ENCODE measurements at places on chromosomes 3 and 15.

- DNase-seq = no peak
These were observed 17.3 kb downstream of the DENND6A start for GRCh38 chr3:57675530-57675929.

DNA sequence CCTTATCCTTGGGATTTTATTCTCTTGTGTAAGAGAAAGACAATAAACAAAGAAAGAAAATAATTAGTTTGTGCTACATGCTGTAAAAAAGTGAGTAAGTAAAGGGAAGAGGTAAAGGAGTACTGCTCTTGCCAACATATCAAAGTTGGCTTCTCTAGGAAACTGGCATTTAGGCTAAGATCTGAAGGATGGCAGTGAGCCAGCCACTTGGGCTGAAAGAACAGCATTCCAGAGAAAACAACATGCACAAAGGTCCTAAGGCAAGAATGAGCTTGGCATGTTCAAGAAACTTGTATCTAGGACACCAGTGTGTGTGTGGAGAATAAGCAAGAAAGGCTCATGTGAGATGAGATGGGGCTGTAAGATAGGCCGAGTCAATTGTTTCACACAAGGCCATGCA, 245.5 kb upstream of the MANF start:
- no peak for DNase-seq

GRCh38 chr15:78630886-78631633, 9.9 kb downstream of the CHRNB4 start:
- DNase-seq = no peak

DNA sequence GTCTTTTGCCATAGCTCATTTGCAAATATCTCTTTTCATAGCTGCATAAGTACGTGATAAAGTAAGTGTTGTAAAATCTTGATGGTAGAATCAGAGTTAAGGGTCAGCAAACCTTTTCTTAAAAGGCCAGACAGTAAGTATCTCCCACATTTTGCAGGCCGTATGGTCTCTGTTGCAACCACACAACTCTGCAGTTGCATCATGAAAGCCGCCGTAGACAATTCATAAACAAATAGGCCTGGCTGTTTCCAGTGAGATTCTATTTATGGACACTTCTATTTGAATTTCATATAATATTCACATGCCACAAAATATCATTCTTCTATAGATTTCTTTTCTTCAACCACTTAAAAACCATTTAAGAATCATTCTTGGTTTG, 248.5 kb downstream of the TLE3 start:
- DNase-seq = no peak

GRCh38 chr3:57199895-57200297, at the start of gene HESX1:
Gene HESX1, minus strand, starts transcription at chr3:57199978. Its CDS starts 60 bp downstream, at chr3:57199918.
- no peak for DNase-seq

DNA sequence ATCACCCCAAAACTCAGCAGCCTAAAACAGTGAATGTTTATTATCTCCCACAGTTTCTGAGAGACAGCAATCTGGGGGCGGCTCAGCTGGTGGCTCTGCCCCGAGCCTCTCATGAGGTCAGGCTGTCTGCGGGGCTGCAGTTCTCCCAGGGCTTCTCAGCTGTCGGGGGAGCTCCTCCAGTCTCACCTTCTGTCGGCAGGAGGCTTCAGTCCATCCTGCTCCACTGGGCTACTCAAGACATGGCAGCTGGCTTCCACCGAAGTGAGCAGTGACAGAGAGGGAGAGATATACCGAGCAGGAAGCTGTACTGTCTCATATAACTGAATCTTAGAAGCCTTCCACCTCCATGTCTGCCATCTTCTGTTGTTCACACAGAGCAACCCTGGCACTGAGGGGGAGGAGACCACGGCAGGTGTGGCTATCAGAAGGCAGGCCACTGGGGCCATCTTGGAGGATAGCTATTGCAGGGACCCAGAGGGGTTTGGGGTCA, 72.8 kb upstream of the ITGA11 start:
- DNase-seq = no peak

GRCh38 chr3:149586871-149587270, 71.0 kb downstream of the WWTR1 start:
- no peak for DNase-seq

GRCh38 chr3:13012221-13012691, 61.0 kb downstream of the IQSEC1 start:
- no peak for DNase-seq

GRCh38 chr15:45427085-45427484, 48.7 kb upstream of the GATM start:
- DNase-seq = no peak

GRCh38 chr3:126995926-126996512, 13.1 kb downstream of the PLXNA1 start:
- DNase-seq = no peak

DNA sequence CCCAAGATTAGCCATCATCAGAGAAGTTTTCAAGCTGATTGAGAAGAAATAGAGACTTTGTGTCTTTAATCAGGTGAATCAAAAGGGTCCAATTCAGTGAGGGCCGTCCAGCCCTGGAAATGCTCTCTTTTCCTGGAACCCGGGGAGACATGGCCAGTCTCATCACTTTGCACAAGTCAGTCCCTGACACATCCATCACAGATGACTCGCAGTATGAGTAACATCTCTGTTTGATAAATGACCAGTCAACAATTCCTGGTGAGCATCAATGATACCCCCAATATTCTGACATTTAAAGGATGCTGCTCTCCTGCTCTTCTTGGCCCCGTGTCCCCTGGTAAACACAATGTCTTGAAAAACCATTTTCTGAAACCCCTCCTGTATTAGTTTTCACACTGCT, 26.7 kb downstream of the C3orf20 start:
- no peak for DNase-seq

GRCh38 chr3:62942227-62942626, 67.0 kb upstream of the CADPS start:
- DNase-seq = no peak

GRCh38 chr15:31292391-31293015, 34.1 kb upstream of the KLF13 start:
- DNase-seq = no peak

- DNase-seq = no peak
These were observed 1.5 kb upstream of the ADAMTS17 start for GRCh38 chr15:100343251-100343650.

DNA sequence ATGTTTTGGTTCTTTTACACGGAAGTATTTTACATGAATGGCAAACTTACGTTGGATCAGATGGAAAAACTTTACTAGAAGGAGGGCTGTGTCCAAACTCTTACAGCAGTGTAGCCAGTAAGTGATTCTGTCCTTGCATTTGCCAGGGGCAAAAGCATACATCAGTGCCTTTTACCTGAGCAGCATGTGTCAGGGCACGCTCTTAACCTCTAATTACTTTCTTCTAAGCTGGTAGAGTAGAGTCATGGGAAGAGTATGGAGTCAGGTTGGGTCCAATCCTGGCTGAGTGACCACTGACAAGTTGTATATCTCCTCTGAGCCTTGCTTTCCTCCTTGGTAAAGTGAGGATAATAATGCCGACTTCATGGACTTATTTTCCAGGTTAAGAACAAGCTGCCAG, 47.1 kb downstream of the RYR3 start:
- no peak for DNase-seq

- DNase-seq = no peak
These were observed 115.0 kb upstream of the VEPH1 start for GRCh38 chr3:157618075-157618760.

DNA sequence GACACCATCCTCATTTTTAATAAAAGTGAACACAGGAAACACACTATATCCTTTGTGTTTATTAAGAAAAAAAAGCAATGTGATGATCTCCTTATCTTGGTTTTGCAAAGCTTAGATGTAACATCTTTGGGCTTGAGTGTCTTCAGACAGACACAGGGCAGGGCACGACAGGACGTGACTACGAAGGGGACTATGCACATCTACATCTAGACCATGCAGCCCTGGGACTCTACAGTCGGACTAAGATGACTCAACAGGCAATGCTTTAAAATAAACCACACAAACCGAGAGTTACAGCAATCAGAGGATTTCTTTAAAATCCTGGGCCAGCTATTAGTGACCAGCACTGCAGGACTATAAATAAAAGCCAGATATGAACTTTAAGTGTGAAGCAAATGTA, 22.8 kb upstream of the TM2D3 start:
- DNase-seq = no peak

DNA sequence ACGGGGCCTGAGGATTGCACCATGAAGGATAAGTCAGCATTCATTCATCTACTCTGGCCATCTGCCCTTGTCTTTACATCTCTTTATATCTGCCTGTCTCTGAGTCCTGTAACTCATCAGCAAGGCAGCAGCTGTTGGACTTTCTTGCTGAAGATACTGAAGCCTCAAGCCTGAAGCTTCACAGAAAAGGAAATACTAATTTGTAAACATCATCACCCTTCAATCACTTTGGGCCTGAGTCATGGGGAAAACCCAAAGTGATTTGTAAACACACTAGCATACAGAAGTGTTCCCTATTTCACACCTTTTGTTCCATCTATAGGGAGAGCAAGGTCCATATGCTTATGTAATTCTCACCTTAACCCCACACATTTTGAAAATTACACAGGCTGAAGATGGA, 928.2 kb downstream of the EPHA3 start:
- DNase-seq = no peak

DNA sequence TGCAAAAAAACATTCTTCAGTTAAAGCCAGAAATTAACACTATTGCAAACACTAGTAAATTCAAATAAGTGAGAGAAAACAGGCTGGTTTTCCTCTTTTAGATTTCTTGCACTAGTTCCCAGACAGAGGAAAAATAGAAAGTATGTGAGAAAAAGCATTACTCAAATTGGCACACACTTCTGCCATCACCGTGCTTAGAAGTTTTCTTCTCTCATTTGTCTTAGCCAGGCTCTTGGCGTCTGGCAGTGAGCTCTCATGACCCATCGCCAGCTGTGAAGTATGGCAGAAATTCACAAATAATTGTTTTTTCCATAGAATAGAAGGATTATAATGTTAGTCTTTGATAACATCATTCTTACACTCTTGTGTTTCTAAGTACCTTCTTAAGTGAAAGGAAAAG, 515.9 kb downstream of the GBE1 start:
- DNase-seq = no peak

DNA sequence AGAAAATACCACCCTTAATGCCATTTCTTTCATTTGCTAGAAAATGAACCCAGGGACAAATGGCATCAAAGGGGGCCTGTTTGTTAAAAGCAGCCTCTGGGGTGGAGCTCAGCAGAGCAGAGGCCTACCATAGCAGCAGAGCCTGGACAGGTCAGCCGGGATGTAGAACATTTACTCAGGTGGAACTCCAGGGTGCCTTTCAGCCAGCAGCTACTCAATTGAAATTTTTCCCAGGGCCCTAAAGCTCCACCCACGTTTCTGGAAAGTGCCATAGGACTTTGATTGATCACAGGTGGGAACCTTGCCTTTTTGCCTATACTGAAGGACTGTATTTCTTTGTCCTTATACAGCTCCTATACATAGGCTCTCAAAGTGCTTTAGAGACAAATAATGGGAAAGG, 74.5 kb upstream of the C15orf61 start:
- no peak for DNase-seq

DNA sequence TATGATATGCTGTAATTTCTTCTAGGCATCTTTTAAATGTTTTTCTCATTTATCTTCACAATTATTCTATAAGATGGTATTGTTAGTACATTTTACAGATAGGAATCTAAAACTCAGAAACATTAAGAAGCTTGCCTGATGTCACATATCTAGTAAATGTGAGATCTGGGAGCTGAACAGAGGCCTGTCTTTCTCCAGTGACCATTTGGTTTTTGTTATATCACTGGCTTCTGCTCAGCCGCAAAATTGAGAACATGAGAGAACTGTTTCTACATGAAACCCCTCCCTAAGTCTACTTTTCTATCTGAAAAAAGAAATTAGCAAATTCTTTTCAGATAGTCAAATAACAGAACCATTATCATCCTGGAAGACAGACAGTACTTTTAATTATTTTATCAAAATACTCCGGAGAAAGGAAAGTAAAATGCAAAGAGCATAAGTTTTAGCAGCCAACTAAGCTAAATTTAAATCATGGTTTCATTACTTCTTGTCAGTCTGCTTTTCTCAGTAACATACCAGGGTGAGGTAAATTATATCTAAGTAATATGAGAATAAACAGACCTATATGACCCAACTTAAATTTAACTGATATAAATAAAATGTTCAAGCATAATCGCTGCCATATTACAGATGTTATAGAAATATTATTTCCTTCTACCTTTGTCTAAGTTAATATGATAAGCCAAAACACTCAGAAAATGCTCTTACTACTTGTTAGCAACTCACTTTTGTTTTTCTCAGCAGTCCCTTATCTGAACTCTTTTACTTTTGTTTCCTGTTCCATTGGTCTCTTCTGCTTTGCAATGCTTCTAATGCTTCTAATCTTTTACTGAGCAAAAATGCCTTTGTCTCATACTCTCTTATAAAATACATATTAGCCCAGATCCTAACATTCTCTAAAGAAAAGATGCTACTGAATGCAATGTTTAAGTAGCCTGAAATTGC, 68.0 kb upstream of the MBNL1 start:
- no peak for DNase-seq

DNA sequence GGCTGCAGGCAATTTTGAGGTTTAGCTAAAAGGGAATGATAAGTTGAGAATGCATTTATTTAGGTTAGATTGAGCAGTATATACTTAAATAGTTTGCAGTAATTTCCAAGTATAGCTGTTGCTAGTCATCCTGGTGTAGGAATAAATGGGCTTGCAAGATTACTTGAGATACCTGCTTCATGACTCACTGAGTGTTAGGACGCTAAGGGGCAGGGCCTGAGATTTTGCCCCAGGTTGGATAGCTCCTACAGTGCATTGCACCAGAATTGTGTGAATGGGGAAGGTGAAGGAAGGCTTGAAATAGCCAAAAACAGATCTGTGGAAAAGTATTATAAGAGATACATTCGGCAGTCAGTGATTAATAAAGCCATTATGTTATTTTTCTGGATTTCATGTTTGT, 72.8 kb downstream of the KCNH8 start:
- no peak for DNase-seq

GRCh38 chr15:73598530-73599160, 34.5 kb downstream of the NPTN start:
- DNase-seq = no peak

DNA sequence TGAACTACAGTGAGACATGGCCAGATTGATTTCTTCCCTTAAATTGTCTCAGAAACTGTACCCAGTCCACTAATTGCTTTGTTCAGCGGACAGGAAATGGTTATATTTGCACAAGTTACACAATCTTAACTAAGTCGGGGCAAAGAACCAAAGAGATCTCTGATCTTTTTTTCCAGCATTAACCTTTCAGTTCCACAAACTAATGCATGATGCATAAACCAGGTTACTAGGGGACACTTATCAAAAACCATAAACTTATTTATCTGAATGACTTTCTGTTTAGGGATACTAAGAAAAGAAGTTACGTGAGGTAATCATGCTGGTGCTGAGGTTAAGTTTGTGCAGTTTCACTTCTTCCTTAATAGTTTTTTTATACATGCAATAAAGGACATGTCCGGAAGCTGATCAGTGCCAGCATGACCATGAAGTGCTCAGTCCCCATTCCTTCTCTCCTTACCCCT, 22.4 kb downstream of the FNDC3B start:
- DNase-seq = no peak

- no peak for DNase-seq
These were observed 28.1 kb downstream of the CCRL2 start for GRCh38 chr3:46435081-46435726.

Data from T-helper 1 cell (primary cell).